ENCODE measurements at places on chromosomes 5 and 9.

- no peak for DNase-seq
These were observed 332.3 kb upstream of the NUDT12 start for GRCh38 chr5:103894882-103895281.

DNA sequence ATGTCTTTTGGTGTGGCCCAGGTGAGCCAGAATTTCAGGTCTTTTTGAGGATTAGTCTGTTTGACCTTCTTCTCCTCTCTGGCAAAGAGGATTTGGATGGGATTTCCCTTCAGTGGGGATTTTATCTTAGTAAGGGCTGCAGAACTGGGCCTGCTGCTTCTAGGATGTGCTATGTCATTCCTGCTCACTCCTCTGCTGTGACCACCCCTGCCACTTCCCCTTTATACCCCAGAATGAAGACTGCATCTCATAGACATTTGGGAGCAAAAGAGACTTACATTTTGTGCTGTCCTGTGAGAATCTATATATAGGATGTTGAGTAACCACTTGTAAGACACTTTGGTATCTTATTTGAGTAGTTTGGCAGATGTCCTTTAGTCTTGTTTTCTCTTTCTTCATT, 76.2 kb downstream of the ARHGAP26 start:
- DNase-seq, result no peak

GRCh38 chr9:127562841-127563401, 49.2 kb upstream of the STXBP1 start:
- no peak for DNase-seq

DNA sequence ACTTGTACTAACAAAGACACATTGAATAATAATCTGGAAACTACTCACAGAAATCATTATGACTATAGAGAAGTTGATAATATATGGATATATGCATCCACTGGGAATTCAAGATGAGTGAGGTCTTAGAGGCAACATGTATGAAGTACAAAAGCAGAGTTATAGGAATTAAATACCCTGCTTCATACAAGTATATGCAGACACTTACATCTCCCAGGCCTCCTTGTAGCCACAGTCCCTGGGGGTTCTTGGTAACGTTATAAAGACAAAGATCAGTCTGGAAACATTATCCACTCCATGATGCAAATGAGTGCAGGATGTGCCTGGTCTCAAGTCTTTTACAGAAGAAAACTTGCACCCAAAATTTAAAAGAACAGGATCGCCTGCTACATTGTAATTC, 92.4 kb upstream of the ANXA1 start:
- DNase-seq, result no peak

DNA sequence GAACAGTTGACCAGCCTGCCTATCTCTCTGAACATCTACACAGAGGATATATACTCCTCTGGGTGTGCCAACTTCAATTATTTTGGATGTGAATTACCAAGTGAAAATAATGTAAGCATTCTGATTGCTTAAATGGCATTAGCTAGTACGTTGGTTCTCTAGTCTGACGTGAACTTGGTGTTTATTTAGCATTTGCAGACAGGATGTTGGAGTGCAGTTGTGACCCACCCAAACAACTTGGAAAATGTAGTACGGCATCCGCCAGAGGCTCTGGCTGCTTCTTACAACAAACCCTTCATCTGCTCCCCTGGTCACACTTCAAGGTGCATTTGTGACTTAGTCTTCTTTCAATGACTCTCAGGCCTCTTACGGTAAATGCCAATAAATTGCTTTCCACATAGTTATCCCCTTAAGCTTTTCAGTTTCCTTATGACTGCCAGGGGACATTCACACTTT, 616.6 kb downstream of the PDE4D start:
- no peak for DNase-seq

GRCh38 chr5:172644711-172645110, 3.6 kb downstream of the NEURL1B start:
- DNase-seq, result no peak

GRCh38 chr9:121326130-121326838, 43.8 kb downstream of the STOM start:
- DNase-seq, result no peak

DNA sequence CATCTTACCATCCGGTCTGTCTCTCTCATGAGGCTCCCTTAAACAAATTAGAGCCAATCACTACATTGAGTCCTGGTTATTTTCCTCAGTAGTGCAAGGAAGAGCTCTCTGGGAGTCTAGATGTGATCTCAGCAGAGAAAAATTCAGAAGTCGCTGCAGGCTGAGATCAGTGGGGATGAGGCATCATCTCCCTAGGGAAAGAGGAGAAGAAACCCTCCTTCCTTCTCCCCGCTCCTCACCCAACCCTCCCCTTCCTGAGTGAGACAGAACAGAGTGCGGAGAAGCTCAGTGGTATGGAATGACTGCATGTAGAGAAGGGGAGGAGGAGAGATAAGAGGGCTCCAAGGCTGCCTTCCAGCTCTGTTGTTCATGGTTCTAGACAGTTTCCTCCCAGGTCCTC, 80.5 kb downstream of the PAPPA start:
- DNase-seq, result no peak

- DNase-seq, result peak; percentile 44
These were observed 1.1 kb downstream of the RICTOR start for GRCh38 chr5:39072925-39073766.

DNA sequence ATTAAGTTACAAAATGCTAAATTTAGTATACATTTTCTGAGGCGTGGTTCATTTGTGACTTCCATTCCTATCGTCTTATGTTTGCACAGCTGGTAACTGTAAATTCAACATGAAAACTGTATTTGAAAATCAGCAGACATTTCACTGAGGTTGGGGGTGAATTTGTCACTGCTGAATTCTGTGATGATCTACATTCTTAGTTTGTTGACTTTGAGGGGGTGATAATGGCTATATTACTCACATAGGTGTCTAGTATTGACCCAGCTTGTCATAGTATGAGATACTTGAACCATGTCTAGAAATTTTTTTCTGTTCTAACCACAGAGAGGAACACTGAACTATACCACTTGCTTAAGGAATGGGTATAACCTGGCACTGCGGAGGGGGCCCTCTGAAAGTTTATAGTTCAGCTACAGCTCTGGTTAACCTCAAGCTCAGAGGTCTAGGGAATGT, 313.3 kb downstream of the PIK3R1 start:
- no peak for DNase-seq

DNA sequence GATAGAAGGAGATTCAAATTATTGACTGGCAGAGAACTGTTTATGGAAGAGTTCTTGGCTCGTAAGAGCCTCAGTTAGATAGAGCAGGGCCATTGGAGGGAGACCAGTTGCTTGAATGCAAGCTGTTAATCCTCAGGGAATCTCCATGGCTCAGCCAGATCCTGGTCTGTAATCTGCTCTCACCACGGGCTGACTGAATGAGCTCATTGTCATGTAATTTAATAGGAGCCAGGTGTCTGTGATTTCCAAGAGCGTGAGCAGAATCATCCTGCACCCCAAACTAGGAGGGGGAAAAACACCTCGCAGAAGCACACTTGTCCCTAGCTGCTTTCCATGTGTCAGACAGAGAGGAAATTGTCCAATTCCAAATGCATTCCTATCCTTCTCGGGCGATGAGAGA, 19.1 kb upstream of the KCNMB1 start:
- no peak for DNase-seq

GRCh38 chr5:148083203-148083602, 19.4 kb downstream of the SPINK5 start:
- DNase-seq, result no peak

GRCh38 chr5:87649455-87649854, 236.7 kb upstream of the CCNH start:
- DNase-seq, result no peak

DNA sequence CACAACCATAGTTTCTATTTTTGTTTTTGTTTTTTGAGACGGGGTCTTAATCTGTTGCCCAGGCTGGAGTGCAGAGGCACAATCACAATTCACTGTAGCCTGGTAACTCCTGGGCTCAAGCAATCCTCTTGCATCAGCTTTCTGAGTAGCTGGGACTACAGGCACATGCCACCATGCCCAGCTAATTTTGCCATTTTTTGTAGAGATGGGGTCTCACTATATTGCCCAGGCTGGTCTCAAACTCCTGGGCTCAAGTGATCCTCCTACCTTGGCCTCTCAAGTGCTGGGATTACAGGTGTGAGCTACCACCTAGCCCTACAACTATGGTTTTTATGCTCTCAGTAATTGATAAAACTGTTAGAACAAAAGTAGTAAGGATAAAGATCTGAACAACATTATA, 147.5 kb upstream of the SHB start:
- no peak for DNase-seq

DNA sequence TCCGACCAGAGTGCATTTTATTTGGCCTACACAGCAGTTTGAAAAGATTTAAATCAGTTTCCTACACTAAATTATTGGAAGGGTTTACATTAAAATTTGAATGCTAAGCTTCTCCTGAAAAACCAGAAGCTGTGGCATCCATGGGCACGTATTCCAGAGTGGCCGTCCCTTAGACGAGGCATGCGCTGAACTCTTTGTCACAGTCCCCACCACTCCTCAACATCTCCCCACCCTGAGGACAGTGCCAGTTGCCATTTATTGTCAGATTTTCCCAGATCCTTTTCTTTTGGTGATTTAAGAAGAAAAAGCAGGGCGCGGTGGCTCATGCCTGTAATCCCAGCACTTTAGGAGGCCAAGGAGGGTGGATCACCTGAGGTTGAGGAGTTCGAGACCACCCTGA, 39.9 kb upstream of the UNC5A start:
- DNase-seq, result no peak

GRCh38 chr5:553874-554273, 29.6 kb upstream of the SLC9A3 start:
- no peak for DNase-seq

DNA sequence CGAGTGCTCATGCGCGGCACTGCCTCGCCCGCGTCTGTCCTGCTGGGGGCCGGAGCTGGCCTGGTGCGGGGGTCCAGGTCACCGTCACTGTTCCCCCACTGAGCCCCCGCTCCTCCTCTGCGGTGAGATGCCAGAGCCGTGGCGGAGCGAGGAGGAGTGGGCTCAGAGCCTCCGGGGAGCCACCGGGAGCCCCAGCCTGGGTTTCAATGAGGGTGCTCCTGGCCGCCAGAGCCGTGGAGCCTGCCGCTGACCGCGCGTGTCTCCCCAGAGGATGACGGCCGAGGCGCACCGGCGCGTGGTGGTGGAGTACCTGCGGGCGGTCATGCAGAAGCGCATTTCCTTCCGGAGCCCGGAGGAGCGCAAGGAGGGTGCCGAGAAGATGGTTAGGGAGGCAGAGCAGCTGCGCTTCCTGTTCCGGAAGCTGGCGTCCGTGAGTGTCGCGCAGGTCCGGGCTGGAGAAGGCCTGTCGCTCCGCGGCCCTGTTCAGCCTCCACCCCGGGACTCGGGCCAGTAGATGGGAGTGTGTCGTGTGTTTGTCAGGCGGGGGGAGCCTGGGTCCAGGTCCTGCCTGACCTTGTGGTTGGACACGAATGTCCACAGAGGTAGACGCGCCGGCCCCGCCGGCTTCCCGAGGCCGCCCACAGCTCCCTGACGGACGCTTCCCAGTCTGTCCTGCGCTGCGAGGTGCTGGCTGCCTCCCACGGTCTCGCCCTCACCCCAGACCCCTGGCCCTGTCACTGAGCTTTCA, 22.0 kb downstream of the EXOC3 start:
- no peak for DNase-seq

GRCh38 chr9:104412238-104412637, 91.8 kb upstream of the OR13F1 start:
- DNase-seq, result no peak

- no peak for DNase-seq
These were observed 67.4 kb upstream of the HRH2 start for GRCh38 chr5:175590471-175590881.

DNA sequence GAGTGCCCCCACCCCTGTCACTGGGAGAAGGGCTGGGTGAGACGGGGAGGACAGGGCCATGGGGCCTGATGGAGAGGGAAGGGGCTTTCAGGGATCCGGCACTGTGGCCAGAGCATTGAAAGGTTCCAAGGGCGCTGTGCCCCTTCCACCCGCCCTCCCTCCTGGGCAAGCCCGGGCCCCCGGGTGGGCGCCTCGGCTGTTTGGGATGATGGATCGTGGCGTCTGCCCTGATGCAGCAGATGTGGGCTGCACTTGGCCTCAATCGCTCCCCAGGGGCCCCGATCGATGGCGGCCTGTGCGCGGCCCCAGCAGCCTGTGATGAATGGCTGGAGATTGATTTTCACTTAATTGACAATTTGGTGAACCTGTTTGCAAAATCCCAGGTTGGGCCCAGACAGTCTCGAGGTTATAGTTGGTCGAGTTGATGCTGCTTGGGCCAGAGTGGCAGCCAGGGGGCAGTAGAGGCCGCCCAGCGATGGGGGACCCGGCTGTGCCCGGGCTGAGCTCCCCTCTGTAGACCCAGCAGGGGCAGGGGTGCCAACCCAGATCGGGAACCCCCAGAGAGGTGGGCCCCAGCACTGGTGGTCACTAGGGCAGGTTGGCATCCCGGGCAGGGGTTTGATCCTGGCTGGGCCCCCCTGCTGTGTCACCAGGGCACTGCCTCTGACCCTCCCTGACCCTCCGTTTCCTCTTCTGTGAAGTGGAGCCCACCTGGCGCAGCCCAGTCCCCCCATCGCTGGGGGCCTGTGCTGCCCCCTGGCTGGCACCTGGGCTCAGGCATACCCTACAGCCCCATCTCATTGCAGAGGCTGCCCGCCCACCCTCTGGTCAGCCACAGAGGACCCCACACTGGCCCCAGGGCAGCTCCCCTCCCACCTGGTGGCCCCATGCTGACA, 34.7 kb downstream of the LHX3 start:
- peak; percentile 52 for DNase-seq

DNA sequence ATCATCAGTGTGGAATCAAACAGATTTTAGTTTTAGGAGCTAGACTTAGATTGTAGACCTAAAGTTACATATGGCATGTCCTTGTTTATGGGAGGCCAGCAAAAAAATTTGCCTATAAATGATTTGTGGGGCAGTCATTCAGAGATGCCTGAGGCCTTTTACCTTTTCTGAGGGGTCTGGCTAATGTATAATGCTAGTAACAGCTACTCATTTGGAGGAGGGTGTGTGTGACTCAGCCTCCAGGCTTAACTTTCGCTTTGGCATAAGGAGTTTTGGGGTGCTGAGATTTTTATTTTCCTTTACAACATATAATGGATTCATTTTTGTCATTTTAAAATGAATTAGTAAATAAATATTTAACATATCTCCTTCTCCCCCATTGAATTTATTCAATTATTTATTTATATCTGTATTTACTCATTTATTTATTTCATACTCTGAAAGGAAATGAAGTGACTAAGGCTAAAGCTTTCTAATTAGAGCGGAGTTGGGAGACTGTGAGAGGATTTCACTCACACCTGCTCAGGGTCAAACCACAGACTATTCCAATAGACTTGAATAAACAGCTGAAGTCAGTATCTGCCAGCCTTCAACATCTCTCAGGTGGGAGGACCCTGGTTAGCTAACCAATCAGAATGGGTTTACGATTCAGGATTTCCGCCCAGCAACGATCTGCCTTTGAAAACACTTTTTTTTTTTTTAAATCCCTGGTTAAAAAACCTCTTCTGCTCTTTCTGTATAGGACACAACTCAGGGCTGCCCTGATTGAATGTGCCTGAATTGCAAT, 487.5 kb upstream of the SGCD start:
- no peak for DNase-seq

All from T-helper 9 cell (primary cell).